Peyer's patch (tissue), 4 donors: ENCODE measurements at places on chromosomes 16 and 17. TPM values are rescaled to one million over a fixed set of nuclear protein-coding genes. Genes with fewer than 3 reads are reported as not detected.

GRCh38 chr16:31333686-31334649 is 21.0 kb upstream of the ITGAX start:
- no peak overlapping the region for H3K4me3 ChIP-seq
- H3K4me1 ChIP-seq, result no peaks in the 10 kb centered on the region
- no peak overlapping the region for H3K27ac ChIP-seq
- H3K27me3 ChIP-seq, result peaks cover 6% of the 10 kb centered on the region

TP53TG3 gene
- not detected for total RNA-seq

TP53TG3F gene
- not detected for total RNA-seq

DNA sequence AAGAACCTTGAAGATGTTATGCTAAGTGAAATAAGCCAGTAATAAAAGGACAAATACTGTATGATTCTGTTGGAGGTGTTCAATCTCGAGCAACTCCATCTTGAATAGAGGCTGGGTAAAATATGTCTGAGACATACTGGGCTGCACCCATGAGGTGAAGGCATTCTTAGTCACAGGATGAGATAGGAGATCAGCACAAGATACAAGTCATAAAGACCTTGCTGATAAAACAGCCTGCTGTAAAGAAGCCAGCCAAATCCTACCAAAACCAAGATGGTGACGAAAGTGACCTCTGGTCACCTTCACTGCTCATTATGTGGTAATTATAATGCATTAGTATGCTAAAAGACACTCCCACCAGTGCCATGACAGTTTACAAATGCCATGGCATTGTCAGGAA is 98.1 kb downstream of the RGS9 start:
- no peaks in the 10 kb centered on the region for H3K36me3 ChIP-seq
- H3K4me3 ChIP-seq, result no peak overlapping the region
- H3K4me1 ChIP-seq, result no peaks in the 10 kb centered on the region
- DNase-seq, result no peak
